ENCODE measurements at places on chromosomes 5 and 9. TPM values are rescaled to one million over a fixed set of nuclear protein-coding genes. Genes with fewer than 3 reads are reported as not detected.
A peak's percentile ranks its signal among the peaks of the same experiment; 100 is the strongest.

DNA sequence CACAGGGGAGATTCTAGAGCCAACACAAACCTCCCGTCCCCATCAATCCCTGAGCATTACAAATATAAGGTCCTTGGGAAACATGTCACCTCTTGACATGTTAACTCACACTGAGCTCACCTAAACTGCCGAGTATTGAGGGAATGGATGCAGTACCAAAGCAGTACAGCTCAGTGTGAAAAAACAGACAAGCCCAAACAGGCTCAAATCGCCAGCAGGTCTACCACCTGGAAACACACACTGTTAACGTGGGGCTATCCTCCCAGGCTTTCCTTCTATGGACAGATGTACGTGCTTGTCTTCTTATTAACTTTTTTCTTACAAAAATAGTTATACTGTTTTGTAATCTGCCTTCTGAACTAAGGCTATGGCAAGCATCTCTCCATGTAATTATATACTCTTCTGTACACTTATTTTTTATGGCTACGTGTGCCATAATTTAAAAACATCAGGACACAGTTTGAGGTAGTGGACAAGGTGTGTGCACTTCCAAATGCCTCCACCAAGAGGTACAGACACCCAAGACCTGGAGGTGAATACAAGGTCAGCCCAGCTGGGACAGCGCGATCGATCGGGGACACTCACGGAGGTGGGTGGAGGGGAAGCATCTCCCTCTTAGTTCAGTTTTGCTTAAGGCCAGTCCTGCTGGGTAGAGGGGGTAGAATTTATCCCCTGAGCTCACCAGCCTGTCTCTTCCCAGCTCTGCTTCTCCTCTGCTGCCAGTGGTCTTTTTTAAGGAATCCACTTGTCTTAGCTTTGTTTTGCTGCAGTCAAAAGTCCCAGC, 76.5 kb downstream of the DAP start:
- DNase-seq, result no peak

GRCh38 chr5:4294878-4295277, 699.2 kb downstream of the IRX1 start:
- no peak for DNase-seq

DNA sequence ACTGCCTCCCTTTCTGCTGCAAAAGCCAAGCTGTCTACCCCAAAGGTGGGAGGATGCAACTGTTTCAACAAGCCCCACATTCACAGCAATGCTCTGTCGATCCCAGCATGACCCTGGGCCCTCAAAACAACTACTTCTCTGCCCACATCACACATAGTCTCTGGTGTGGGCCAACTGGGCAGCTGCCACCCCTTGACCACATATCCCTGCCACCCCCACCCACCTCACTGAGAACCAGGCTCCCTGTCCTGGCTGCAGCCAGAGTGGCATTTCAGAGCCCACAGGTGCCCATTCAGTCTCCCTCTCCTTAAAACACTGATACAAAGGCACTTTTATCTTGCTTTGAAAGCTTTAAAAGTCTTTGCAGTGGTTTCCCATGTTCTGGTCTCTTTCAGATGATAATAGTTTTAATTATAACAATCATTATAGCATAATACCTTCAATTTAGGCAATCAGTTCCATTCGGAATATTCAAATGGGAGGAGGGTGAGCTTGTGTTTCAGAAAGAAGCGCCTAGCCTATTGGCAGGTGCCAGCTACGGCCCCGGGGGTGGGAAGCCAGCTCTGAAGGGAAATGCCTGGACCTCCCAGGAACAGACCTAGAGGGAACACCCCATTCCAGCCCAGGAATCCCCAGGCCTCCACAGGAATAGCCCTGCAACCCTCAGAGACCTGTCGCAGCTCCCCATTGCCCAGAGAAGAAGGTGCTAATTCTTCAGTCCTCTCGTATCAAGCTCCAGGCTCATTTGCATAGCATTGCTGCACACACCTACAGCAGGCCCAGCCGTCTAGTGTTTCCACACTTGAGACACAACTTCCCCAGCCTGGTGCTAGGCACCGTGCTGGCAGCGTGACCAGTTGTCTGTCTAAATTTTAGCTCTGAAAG, 90.8 kb downstream of the C5orf15 start:
- DNase-seq, result no peak

DNA sequence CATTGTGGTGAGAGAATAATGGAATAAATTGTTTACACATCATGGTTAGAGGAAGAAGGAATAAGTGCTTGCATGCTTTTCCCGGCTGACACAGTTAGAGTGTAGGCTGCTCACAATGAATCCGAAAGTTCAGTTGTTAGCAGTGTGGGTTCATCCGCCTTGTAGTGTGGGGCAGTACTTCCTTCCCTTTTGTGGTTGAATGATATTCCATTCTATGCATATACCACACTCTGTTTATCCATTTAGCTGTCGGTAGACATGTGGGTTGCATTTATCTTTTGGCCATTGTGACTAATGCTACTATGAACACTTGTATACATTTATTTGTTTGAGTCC, 84.0 kb downstream of the COL5A1 start:
- peak; percentile 4 for DNase-seq

- peak; percentile 91 for DNase-seq
These were observed 702 bp downstream of the CDC20B start for GRCh38 chr5:55172051-55172899.

GRCh38 chr5:107524111-107524510, 146.6 kb downstream of the EFNA5 start:
- no peak for DNase-seq

DNA sequence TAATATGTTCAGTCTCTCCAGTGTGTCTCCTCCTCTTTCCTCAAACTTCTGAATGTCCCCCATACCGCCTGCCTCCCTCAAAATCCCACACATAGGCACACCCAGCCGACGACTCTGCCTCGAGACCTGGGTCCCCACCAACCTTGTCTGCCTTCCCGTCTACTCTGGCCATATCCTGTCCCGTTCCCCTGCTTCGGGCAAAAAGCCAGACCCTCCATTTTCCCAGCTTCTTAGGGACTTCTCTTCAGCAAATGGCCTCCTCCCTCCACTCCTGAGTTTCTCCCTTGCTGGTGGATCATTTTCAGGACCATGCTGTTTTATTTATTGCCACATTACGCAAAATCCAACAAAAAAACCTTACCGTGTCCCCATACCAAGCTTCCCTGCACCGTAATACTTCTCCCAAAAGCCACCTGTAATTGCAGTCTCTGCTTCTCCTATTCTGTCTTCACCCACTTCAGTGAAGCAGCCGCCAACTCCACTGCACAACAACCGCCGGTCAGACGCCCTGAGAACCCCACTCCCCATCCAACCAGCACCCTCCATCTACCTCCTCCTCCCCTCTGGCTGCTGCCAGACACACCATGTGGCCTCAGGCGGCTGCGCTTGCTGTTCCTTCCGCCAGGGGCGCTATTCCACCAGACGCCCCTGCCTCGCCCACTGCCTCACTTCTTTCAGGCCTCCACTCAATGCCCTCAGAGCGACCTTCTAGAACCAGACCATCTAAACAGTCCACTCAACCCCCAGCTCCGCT, 117.0 kb downstream of the TRPM6 start:
- DNase-seq, result peak; percentile 25

DNA sequence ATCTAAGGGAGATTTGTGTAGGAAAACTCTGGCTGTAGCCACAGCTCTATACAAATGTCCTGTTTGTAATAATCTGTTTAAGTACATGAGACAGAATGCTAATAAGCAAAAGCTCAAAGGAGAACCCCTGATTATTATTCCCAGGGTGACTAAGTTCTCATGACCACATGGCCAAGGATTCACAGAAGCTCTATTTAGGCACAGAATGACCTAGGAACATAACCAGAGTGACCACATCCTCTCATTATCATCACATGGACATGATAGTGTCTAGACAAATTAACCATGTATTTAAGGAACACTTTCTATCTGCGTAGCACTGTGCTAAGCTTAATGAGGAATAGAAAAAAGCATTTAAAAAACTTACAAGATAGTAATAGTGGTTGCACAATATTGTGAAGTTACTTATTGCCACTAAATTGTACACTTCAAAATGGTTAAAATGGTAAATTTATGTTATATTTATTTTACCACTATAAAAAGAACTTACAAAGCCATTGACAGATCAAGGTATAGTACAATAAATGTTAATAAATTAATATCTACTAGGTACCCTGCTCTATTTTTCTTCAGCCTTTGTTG, 56.3 kb downstream of the STX17 start:
- no peak for DNase-seq

GRCh38 chr9:105608721-105609598, 51.0 kb downstream of the FKTN start:
- peak; percentile 73 for DNase-seq

GRCh38 chr9:75666856-75667554, 223.5 kb upstream of the PCSK5 start:
- DNase-seq, result no peak

DNA sequence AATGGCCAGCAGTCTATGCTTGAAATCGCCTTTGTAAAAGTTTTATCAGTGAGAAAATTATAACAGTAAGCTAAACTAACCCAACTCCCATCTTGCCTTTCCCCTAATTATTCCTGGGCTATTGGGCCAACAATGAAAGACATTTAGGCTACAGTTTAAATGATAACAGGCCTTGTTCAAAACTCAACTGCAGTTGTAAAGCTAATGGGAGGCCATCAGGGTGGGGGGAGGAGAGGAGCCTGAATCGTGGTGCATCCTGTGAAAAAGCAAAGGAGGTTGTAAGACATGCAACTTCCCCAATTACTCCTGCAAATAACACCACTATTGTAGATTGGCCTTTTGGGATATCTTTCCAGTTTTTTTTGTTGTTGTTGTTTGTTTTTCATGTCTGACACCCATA, 53.8 kb downstream of the ACTL7B start:
- no peak for DNase-seq

SLC6A7 gene
- not detected for total RNA-seq

GABRP gene
- total RNA-seq, result 0.51 TPM

LMX1B gene
- not detected for total RNA-seq

PPP1R26 gene
- total RNA-seq, result 17.0 TPM

All from dermis blood vessel endothelial cell (primary cell).